AG04450 (cell line): ENCODE measurements at places on chromosomes 3 and 15.
A peak's percentile ranks its signal among the peaks of the same experiment; 100 is the strongest.

- no peak for DNase-seq
These were observed 8.5 kb upstream of the PHLDB2 start for GRCh38 chr3:111850537-111850936.

DNA sequence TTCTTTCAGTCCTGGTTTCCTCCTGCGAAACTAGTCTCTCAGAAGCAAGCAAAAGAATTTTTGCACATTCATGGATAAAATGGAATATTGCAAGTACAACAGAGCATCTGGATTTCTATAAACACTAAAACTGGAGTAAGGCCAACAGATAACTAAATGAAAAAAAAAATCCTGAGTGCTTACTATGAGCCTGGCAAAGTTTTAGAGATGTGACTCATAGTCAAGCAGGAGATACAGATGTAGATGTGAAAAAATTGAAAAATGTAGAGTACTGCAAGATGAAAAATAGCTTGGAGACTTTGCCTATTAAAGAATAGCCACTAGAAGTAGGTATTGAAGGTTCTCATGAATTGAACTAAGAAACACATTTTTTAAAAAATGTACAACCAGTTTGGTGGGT, 397.4 kb downstream of the OTOL1 start:
- DNase-seq, result peak; percentile 70

- DNase-seq, result no peak
These were observed 158.4 kb downstream of the TIGIT start for GRCh38 chr3:114452256-114452655.

DNA sequence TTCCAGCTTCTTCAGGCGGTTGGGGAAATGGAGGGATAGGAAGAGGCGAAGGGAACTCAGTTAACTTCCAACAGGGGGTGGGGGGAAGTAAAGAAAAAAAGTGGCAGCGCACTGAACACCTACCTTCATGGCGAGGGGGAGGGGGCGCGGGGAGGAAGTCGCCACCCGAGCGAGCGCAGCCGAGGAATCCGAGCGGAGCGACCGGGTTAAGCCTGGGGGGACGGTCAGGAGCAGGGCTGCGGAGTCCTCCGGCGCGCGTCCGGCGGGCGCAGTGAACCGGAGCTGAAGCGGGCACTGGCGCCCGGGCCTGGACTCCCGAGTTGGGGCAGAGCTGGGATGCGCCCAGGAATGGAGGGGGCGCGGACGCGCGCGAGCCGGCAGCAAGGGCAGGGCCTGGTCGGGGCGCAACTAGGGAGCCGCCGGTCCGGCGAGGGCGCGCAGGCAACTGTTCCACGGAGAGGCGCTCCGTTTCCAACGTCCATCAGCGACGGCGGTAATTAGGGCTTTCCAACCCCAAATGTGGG, at the start of gene WNT5A:
Gene WNT5A (minus strand): TSS at position 450 of the 524 bp plus-strand sequence. CDS start 321 bp downstream, at position 129.
- DNase-seq, result no peak

GRCh38 chr15:75867449-75867848, 24.2 kb downstream of the UBE2Q2 start:
- no peak for DNase-seq

GRCh38 chr3:65875393-65876027, 163.2 kb downstream of the MAGI1 start:
- DNase-seq, result no peak

DNA sequence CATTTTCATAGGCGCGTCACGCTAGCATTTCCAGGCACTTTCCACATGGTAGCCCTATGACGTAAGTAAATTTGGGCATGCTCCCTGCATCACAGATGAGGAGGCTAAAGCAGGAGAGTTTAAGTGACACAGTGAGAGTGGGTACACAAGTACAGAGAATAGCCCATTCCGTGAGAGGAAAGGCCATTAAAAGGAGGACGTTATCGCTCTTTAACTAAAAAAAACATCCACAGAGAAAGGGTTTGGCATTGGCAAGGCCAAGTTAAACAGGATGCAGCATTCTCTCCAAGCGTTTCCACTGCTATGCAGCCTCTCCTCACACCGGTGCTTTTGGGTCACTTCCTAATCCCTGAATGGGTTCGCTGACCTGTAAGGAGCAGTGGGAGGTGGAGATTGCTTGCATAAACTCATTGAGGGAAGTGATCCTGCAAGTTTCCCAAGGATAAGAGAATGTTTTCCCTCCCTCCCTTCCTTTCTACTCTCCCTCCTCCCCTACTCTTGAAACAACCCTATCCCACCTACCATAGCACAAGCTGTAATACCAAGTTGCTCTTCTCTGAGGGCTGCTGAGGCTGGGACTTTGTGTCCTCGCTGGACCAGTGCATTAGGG, 147.7 kb downstream of the VGLL4 start:
- no peak for DNase-seq

GRCh38 chr3:16993227-16993626, 108.5 kb downstream of the PLCL2 start:
- DNase-seq, result no peak

- DNase-seq, result no peak
These were observed 39.7 kb downstream of the TBC1D2B start for GRCh38 chr15:78037779-78038305.

GRCh38 chr3:102026656-102027055, 177.3 kb downstream of the NFKBIZ start:
- DNase-seq, result no peak

GRCh38 chr3:63934041-63934866, 22.1 kb upstream of the SCAANT1 start:
- DNase-seq, result no peak
